ENCODE measurements at places on chromosomes 16 and 17.

DNA sequence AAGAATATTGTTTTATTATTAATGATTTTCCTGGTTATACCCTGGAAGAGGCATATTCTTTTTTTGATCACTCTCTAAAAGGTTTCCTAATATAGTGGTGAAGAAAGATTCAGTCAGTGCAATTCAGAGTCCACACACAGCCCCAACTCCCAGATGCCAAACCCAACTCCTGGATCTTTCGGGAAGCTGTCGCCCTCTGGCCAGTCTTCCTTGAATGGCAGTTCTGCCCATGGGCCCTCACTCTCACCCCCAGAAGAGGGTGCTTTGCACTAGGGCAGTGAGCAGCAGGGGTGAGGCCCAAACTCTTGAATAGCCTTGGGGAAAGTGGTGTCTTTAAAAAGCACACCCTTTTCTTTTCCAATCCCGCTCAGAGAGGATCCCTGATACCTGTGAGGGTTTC, 11.0 kb downstream of the KRT32 start:
- no peak for ATAC-seq

GRCh38 chr16:68131813-68132706, 46.9 kb downstream of the NFATC3 start:
- no peak for ATAC-seq

DNA sequence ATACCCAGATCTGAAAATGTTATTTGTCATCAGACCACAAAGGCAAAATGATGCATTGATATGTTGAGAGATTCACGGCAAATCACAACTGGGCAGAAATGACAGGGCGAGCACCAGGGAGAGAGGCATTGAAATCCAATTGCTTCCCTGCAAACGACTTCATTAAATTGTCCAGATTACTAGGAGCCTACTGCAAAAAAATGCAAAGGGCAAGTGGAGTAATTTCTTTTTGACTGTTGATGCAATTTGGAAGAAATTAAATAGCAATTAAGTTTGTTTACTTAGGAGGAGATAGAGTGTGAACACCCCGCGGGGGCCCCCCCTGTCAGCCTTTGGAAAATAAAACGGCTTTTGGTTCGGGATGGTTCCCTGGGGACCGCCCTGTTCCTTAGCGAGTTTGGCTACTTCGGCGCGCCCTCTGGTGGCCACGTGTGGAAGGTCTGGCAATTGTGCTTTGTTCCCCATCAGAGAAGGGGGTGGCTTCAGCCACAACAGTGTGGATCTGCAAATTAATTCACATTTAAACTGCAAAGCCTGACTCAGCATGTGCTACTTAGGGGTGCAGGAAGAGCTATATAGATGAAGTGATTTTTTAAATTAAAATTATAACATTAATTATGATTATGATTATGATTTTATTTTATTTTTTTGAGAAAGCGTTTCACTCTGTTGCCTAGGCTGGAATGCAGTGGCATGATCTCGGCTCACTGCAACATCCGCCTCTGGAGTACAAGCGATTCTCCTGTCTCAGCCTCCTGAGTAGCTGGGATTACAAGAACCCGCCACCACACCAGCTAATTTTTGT, 14.5 kb upstream of the TMC7 start:
- peak; percentile 99 for ATAC-seq

DNA sequence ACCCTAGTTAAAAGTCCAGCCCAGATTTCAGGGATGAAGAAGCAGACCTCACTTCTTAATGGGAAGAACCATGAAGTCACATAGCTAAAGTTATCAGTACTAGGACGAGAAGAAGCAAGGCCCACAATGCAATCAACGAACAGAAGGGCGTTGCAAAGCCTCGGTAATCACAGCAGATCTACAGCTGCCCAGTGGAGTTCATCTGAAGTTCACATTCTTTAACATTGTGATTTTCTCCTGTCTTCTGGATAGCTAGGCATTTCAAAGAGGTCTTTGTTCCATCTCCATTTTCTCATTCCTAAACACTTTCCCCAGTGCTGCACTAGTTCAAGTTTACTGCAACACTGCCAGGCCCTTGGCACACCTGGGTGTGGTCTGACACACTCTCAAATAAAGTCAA, 226.7 kb upstream of the N4BP1 start:
- no peak for ATAC-seq

DNA sequence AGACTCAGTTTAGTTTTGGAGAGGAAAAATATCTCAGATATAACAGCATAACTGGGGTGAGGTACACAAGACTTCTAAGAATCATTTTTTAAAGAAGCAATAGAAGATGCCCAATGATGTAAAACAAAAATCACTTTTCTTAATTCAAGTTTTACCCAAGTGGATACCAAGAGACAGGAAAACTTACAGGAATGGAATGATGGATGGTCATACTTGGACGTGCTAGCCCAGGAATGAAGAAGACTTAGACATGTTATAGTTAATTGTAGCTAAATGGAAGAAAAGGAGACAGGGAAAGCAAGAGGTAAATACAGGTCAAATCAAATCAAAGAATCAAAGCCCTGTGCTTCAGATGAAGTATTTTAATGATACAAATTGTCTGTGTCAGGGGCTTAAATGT, 312.7 kb upstream of the KCNJ16 start:
- ATAC-seq = no peak

DNA sequence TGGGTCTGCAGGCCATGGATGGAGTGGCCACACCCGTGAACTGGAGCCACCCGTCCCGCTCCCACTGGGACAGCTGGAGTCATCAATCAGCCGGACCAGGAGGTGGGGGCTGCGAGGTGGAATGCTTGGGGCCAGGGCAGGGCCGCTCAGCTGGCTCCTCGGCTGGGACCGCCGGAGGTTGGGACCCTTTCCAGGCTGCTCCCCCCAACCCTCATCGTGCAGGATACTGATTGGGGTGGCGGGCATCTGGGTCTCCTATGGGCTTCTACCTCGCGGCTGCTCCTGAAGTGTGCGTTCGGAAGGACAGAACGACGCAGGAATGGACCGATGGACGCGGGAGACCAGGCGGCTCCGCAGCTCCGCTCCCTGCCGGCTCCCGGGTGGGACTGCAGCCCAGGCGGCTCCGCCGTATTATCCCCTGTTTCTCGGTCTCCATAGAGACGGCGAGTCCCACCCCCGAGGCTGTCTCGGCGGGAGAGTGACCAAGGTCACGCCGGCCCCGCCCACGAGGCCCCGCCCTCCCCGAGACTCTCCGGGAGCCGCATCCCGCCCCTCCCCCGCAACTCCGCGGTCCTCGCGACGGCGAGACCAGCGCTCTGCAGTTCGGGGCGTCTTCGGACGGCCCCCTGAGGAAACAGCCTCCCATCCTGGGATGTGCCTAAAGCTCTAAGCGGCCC, at the start of gene TPPP3:
TPPP3 (minus strand) TSS at position 388 of the 677 bp plus-strand sequence. CDS start 2,387 bp downstream, outside the sequence.
- peak; percentile 75 for ATAC-seq

DNA sequence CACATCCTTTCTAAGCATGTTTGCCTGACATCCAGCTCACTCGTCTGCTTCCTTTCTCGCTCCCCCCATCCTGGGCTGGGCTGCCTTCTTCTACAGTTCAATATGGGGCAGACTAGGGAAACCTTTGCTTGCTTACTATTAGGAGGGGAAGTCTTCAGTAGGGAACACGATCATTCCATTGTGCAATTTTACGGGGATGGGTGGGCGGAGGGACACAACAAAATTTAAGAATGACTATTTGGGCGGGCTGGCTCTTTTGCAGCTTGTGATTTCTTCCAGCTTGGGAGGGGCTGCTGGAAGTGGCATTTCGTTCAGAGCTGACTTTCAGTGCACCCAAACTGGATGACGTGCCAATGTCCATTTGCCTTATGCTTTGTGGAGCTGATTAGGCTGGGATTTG, 25.4 kb downstream of the PCTP start:
- ATAC-seq = no peak

GRCh38 chr16:2824626-2825025, 5.5 kb upstream of the ZG16B start:
- ATAC-seq = no peak

DNA sequence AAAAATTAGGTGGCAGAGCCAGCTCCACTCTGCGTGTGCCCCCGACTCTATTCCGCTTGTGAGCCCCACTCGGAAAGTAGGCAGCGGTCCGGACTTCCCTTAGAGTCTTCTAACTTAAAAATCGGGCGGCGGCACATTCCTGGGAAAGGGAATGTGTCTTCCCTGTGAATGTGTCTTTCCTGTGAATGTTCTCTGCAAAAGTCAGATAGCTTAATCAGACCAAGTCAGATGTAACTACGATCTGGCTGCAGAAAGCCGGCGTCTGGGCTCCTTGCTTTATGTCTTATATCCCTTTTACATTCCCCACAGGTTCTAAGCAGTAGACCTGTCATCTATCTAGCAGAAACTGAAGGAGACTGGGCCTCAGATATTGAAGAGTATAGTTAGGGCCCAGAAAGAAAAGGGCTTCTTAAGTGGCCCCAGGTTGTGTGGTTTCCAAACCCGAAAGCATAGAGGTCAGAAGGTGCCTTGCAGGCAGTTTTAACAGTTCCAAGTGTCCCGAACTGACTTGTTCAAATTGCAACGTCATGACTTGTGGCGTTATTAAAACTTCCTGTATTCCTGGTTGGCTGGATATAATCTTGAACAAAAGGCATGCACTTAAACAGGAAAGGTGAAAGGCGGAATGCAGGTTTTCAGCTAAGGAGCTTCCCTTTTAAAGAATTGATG, 601 bp downstream of the PHKB start:
- ATAC-seq = peak; percentile 24
